AML-193 (cell line): ENCODE measurements at places on chromosomes 2 and 18.

GRCh38 chr2:38076152-38076709 is 280 bp upstream of the CYP1B1 start:
- no peak for DNase-seq

DNA sequence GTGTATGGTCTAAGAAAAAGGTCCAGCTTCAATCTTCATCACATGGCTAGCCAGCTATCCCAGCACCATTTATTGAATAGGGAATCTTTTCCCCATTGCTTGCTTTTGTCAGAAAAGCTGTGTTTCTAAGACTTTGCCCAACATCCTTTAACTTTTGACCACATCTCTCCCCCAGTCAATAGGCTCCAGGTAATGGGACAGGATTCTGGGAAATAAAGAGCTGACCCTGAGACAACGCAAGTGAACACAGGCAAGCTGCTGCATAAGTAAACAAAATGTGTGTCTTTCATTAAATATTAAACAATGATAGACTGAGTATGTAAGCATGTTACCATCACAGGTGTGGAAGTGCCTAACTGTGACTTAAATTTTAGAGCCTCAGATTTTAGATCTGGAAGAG is 23.0 kb downstream of the FAM110C start:
- DNase-seq = no peak

GRCh38 chr2:63716146-63716545 is 125.5 kb upstream of the UGP2 start:
- no peak for DNase-seq

- DNase-seq = no peak
Measured at GRCh38 chr2:141142025-141142424, 988.8 kb downstream of the LRP1B start.

DNA sequence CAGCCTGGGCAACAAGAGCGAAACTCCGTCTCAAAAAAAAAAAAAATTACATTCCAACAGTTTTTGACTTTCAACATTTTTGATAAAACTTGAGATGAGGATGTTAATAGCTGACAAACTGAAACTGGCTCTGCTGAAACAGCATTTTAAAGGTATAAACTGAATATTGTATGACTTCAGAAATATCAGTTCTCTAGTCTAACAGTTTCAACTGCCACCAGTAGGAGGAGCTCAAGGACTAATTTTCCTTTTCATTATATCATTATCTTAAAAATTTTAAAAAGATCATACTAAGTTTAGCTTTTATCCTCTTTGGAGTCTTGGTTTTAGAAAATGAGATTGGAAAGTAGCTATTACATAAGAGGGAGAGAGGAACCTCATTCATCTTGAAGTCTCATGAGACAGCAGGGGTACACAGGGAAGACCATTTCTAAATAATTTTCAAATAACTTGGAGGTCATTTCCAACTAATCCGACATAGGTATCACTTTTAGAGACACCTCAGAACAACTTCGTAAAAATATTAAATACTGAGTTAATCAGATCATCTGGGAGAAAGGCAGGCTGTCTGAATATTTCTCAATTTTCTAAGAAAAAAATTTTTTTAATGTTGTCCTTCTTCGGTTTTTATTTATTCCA is 37.6 kb upstream of the MCM6 start:
- peak; percentile 62 for DNase-seq

DNA sequence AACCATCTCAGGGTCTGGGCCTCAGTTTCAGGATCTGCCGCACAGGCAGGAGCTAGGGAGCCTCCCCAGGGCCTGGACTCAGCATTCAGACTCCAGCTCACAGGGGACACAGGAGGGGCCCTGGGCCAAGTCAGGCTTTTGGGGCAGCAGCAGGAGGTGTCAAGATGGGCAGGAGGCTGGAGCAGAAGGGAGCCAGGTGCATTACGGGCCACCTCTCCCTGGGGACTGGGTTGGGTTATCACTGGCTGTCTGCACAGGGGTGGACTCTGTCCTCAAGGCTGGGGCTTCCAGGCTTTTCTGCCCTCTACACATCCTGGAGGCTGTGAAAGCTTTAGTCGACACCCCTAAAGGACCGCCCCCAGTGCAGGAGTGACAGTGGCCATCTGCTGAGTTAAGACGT is 20.0 kb downstream of the AQP12A start:
- no peak for DNase-seq

DNA sequence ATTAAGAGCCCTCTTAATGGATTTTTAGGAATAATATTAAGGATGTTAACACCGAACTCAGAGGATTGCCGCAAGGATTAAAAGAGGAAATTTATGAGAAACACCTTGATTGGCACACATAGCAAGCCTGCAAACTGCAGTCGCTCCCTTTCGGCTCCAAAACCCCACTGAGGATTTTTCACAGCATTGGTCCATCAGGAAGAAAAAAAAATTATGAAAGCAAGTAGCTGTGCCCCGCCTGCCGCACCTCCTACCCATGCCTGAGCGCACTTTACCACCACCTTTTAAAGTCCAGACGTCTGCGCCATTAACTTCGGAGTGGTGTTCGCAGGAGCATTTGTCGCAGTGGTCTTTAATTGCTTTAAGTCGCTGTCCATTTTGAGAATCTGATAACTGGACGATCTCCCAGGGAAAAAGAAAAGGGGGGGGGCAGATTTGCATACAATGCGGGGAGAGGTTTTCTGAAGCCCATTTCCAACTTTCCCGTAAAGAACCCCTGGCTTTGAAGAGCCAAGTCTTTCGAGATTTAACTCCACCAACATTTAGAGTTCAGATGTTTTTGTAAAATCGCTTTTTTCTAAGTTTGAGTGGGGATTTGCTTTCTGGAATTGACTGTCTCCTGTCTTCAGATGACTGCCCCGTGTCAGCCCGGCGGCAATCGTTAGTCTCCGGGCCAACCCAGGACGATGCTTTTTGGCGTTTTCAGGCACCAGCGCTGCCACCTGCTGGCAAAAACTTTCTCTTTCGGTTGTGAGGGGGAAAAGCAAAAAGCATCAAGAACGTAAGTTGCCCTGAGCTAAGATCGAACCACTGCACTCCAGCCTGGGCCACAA is 913 bp upstream of the TRABD2A start:
- peak; percentile 71 for DNase-seq

DNA sequence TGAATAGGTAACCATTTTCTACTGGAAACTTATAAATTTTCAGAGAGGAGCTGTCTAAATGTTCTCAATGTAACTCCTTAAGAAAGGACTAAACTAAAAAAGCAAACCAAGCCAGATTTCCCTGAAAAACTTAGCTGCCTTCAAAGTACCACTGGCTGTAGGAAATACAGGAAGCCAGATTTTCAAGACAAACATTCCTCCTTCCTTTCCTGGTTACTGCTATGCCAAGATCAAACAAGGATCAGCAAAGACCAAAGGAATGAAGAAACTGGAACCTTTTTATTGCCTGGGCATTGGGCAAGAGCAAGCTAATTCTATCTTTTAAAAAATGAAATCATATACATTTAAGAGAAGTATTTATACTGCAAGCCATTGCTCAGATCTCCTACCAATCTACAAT is 212.7 kb downstream of the DYM start:
- no peak for DNase-seq

GRCh38 chr2:11073251-11073650 is 82.0 kb upstream of the SLC66A3 start:
- peak; percentile 12 for DNase-seq

DNA sequence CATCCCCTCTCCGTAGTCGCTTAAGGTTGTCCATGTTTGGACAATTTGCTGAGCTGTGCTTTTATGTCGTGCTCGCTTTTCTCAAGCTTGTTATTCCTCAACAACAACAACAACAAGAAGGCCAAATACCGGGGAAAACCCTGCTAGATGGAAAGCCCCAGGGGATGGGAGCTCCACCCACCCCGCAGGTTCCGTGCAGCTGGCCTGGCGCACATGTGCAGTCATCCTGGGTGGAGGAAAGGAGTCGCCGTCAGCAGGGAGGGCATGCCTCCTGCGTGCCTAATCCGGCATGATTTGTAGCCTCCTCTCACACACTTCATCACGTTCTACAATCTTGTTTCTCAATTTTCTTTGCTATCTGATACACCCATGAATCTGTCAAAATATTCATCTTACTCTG is 87.4 kb upstream of the SALL3 start:
- DNase-seq = no peak

DNA sequence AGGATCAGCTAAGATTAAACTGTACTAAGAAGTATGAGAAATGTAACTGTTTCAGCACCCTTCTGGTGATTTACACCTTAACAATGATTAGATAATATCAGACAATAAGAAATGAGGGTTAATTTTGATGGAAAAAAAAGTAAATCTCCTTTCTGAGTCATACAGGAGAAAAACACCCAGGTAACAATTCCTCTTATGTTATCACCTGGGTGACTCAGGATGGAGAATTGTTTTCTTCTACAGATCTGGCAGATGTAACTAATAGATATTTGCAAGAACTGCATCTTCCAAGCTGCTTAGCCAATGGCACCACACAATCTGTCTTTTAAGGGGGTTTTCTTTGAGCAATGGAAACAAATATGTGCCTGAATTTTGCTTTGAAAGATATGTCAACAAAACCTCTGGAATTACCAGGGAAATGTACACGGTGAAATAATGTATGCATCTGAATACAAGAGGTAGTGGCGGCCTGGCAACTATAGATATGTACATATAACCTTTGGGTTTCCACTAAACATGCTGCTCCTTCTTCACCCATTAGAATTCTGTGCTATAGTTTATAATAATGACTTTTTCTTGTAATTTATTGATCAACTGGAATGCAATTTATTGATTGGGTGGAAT is 407.9 kb downstream of the CPS1 start:
- DNase-seq = no peak
